ENCODE measurements at places on chromosomes 12 and 14.

DNA sequence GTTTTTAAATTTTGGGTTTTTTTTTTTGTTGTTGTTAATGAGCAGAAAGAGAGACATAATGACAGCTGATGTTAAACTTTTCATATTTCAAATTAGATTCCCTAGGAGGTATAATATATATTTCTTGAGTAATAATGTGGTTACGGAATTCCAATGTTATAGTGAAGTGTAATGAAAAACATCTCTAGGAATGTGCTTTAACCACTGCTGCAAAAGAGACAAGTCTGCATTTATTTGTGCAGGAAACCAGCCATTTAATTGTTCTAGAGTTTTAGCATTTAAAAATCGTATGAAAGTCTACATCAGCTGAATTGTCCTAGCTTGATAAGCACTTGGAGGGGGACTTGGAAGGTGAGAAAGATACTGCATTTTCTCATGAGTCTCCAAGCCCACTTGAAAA lies 14.3 kb downstream of the SERPINA10 start:
- no peak for DNase-seq

DNA sequence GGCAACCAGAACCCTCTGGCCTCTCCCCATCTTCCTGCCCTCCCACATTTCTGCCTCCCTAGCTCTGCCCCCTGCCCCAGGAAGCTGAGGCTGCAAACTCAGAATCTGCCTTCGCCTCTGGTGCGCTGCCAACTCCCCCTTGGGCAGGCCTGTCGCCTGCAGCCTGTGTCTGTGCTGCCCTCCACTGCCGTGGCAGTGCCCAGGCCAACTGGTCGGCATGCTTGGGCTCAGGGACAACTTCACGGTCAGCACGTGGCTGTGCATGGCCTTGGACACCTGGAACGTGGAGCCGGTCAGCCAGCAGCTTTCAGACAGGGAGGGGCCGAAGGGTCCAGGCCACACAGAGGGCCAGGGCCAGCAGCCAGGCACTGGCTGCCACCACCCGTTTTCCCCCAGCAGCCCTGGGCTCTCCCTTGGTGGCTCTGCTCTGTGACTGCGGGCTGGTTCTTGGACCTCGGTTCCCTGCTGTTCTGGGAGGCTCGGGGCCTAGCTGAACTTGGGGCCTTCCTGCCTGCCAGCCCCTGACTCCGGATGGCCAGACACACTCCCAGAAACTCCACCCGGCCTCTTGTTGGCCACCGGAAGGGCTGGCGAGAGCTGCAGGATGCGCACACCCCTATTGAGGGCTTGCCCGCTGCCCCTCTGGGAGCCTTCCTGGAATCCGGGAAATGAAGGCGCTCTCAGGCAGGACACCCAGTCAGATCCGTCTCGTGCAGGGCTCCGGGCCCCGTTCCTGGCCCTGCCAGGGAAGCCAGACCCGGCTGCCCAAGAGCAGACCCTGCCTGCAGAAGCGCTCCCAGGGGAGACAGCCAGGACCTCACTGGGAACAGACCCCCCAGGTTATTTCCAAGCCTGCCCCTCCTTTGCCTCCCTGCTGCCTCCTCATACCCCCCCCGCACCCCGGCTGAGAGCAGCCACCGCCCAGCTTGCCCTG lies 34.2 kb upstream of the PPP1R13B start:
- no peak for DNase-seq

- no peak for DNase-seq
These were observed 29.1 kb upstream of the TMEM263 start for GRCh38 chr12:106926657-106927056.

- DNase-seq = no peak
These were observed 22.9 kb downstream of the HSP90AA1 start for GRCh38 chr14:102063808-102064429.

GRCh38 chr12:75790219-75790618 lies 241.4 kb downstream of the PHLDA1 start:
- DNase-seq = no peak

DNA sequence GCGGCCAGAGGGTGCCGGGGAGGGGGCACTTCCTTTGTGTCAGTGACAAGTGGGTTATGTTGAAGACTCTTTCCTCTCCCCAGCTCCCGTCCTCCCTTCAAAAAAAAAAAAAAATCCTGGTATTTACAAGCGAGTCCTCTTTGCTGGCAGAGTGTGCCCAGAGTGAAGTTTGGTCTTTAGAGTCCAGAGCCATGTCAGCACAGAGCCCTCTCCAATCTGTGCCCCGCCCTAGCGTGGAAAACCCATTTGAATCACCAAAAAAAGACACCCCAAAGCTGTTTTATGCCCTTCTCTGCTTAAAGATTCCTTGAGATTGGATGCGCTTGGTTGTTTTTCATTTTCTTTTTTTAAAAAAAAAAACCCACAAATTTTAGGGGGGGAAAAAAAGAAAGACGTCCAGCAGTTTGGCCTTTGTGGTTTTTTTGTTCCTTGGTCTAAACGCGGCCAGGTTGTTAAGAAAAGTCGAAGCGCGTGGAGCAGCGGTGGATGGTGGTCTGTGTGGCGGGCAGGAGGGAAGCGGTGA lies 3.3 kb downstream of the NKX2-1 start:
- DNase-seq = no peak

- no peak for DNase-seq
These were observed 992 bp downstream of the CPSF2 start for GRCh38 chr14:92122761-92123160.

DNA sequence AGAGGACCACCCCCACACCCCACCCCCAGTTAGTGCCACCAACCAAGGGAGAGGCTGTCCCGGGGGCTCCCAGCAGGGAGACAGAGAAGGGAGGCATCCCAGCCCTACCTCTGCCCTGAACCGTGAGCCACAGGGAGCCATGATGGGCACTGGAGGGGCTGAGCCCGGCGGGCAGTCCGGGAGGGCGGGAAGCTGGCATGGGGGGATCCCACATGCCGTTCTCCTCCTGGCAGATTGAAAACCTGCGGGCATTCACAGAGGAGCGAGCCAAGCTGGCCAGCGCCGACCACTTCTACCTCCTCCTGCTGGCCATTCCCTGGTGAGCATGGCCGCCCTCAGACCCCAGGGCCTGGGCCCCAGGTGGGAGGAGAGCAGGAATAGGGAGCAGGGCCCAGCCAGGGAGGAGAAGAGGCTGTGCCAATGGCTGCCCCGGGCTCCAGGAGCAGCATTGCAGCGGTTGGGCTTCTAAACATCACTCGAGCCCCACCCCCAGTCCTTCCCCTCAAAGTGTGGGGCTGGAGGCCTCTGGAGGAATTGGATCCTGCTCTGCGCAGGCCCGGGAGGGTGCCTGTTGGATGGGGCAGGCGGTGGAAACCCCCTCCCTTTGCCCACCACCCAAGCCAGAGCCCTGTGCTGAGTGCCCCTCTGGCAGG lies 14.5 kb upstream of the ADSS1 start:
- DNase-seq = no peak

DNA sequence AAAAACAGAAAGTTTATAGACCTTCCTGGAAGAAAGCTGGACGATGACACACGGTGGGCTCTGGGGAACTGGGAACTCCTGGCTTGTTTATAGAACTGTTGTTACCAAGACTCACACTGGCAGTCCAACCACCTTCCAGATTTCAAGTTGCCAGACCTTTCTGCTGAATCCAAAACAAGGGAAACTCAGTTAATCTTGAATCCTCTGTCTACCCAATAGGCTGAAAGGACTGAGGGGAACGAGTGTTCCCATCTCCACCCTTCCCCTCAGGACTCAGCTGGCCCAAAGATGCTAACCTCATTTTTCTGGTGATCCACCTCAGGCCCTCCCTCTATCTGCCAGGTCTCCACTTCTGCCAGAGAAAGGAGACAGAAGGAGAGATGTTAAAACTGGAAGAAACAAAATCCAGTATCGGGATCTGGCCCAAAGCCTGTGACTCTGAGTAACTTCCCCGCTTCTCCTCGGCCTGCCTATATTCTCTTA lies 231.4 kb downstream of the ANO2 start:
- no peak for DNase-seq

DNA sequence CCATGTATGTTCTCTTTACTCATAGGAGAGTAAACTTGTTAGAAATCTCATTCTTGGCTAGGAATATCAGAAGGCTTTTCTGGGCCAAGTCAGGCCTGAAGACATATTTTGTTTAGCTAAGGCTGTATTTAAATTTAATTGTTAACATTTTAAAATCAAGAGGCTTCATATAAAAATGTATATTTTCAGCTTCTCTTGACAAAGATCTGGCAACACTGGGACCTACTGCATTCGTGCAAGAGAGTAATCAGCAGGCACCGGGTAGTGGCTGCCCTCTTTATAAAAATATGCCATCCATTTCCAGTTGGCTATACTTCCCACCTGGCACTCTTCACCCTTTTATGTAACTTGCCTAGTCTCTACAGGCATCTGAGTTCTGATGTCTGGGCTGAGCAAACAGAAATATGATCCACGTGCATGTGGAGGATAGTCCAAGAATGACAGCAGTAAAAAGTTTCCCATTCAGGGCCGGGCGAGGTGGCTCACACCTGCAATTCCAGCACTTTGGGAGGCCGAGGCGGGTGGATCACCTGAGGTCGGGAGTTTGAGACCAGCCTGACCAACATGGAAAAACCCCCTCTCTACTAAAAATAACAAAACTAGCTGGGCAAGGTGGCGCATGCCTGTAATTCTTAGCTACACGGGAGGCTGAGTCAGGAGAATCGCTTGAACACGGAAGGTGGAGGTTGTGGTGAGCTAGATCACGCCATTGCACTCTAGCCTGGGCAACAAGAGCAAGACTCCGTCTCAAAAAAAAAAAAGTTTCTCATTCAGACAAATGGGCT lies 2.0 kb upstream of the SOS2 start:
- no peak for DNase-seq

- no peak for DNase-seq
These were observed 14.9 kb upstream of the SCFD1 start for GRCh38 chr14:30607156-30607780.

DNA sequence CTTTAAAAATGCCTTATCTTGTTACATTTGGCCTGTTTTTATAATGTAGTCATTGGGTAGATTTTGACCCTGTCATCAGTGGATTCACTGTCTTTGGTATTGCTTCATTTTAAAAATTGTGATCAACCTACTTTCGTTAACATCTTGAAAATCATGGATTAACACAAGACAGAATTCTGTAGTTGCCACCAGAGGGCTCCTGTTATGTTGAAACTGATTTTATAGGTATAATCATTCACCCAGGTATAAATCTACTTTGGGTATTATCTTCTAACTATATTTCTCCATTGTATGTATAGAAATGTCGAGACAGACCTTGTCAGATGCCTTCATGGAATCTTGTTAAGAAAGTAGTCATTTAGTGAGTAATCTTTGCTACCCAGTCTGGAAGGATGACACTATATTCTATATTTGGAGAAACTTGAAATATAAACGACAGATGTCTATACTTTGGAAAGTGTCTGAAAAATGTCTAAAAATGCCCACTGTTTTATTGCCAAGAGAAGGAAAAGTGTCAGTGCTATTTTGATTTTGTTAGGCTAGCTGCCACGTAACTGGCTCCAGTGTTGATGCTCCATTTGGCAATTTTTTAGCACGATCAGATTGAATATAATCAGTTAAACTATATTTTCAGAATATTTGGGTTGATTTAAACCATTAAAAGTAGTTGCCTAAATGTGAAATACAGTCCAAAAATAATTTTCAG lies 129.4 kb downstream of the PELI2 start:
- DNase-seq = no peak
